Stimulated activated CD4-positive, alpha-beta T cell treated with anti-CD3 and anti-CD28 coated beads, Interleukin-4, amount 100 ng/mL, for 4 hours (primary cell): ENCODE measurements at places on chromosomes 2 and 18.

- no peak for DNase-seq
Measured at GRCh38 chr2:121288454-121289231, 3.6 kb upstream of the TFCP2L1 start.

GRCh38 chr2:237306787-237307170 is 107.2 kb downstream of the COL6A3 start:
- no peak for DNase-seq

DNA sequence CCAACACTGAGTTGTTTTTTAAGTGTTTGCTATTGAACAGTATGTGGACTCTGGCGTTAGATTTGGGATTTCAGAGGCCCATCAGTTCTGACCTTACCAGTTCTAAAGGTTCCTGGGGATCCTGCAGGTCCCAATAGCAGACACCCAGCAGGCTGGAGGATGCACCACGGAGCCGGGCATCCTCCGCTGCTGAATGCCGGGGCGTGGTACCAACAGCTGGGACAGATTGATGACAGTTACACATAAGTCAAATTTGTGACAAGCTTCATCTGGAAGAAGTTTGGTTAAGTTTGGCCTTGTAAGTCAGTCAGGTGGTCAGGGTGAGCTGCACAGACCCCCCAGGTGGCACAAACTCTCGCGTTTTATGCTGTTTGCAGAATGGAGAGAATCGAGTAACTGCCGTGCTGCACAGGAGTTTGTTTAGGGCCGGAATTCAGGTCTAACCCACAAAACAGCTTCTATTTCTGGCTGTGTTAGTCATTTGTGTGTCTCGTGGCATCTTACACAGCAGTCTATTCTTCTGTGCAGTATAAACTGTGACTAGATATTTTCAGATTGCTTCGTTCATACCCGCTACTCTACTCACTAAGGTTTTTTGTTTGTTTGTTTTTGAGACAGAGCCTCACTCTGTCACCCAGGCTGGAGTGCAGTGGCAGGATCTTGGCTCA is 19.2 kb downstream of the CTDP1 start:
- no peak for DNase-seq

DNA sequence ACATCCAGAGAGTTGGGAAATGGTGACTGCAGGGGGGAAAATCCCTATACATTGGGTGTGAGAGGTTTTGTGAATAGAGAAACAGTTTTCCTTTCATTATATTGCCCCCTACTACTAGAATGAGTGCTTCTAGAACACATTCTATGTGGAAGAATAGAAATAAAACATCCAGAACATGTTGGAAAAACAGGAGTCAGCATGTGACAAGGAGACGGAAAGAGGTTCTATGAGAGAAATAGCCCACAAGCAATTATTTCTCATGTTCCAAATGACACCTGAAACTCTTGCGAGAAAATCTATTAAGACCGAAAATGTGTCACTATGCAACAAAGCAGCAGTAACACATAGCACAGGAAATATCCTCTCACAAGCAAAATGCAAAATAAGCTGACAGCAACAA is 202.7 kb upstream of the SPOPL start:
- DNase-seq = no peak

DNA sequence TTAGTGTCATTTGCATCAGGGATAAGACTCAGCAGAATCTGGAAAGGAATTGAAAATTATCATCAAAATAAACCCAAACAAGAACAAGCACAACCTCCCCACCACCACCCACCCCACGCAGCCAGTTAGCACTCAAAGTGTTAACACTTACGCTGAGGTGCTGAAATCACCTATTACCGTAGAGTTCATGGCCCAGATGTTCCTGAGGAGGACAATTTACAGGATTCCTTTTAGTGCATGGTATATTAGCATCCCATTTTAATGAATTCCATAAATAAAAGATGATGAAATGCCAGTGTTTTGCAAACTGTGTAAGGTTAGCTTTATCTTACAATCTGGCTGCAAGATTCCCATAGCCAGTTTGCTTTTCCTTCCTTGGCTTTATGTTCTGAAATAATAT is 359.3 kb upstream of the SOX11 start:
- no peak for DNase-seq

DNA sequence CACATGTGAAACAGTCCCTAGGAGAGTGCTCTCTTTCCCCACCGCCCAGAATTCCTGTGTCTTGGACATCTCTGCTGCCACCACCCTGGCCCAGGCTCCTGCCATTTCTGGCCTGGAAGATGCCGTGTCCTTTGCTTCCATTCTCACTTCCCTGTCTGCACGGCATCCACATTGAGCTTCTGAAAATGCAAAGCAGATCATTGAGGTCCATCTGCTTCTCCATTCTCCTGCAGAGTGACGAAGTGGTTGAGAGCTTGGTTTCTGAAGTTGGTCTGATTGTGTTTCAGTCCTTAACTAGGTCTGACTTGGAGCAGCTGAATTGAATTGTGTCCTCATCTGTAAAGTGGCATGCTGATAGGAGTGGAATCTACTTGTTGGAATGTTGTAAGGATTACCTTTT is 98.7 kb upstream of the MGAT5 start:
- no peak for DNase-seq

GRCh38 chr2:128715360-128715759 is 396.7 kb upstream of the HS6ST1 start:
- no peak for DNase-seq

DNA sequence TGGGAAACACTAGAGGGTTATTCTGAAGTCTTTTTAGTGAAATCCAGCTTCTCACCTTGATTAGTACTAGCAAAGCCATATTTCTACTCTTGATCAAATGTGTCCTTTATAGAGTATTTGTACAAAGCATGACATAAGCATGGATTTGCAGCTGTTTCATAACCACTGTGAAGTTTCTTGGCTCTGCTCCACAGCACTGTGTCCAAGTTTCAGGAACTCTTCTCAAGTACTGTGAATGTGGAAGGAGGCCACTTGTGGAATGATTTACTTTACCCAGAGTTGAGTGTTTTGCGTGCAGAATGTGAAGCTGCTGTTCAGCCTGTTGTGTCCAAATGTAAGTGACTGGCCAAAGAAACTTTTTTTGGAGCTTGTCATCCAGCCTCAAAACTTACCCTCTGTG is 16.2 kb upstream of the MAPRE2 start:
- no peak for DNase-seq

DNA sequence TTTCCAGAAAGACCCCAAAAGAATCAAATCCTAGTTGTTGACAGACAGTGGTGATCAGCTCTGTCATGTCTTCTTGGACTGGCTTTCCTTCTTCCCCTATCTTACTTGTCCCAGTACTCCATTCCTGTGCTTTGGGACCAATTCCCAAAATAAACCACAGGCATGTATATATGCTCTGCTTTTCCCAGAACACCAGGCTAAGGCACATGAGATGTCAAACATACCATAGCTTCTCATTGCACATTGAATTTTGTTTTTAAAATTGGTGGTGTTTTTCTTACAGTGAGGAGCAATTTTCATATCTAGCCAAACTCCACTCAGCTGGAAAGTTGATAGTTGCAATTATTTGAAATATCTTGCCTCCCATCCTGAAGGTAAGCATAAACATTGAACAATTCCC is 88.9 kb upstream of the RGPD4 start:
- no peak for DNase-seq

DNA sequence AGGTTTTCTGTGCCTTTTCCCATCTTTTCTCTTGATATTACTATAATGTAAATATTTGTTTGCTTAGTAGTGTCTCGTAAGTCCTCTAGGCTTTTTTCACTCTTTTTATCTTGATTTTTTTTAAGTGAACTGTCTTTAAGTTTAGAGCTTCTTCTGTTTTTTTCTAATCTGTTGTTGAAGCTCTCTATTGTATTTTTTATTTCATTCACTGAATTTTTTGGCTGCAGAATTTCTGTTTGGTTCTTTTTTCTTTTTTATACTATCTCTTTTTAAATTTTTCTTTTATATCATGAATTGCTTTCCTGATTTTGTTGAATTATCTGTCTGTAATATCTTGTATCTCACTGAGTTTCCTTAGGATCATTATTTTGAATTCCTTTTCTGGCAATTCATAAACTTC is 331.8 kb upstream of the RBMS1 start:
- no peak for DNase-seq

DNA sequence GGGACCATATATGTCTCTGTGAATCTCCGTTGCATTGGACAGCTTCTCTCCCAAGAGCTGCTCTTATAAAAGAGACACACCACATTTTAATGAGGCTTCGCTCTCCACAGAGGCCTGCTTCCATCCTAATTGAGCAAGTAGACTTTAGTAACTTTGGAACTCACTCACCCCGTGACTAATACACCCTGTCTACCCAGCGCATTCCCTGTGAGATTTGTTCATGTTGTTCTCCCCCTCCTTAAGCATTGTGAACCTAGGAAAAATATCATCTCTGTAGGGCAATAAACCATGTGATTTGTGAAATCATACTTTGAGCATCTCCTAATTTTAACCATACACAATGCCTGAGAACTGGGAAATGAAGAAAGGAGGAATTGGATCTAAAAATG is 56.9 kb downstream of the MCFD2 start:
- no peak for DNase-seq

GRCh38 chr2:102147935-102148334 is 5.4 kb downstream of the IL1R1 start:
- DNase-seq = peak; percentile 67

DNA sequence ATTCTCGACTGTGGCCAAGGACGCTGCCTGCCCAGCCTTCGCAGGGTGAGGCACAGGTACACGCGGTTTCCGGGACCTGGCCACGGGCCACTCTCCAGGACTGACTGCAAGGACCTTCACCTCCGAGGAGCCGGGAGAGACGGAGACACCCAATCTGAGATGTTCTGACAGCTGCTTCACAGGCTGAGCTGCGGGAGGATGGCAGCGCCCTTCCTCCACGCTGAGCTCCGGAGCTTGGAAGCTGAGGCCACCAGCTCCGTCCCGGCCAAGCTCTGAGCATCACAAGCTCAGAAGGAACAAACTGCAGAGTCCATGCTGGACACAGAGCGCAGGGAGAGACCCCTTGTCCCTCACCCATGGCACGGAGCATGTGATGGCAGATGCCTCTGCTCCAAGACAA is 71.1 kb upstream of the CTDP1 start:
- DNase-seq = no peak

- DNase-seq = no peak
Measured at GRCh38 chr2:164719996-164720941, 99.0 kb upstream of the GRB14 start.

- no peak for DNase-seq
Measured at GRCh38 chr2:237227592-237228280, 142.0 kb downstream of the COPS8 start.

DNA sequence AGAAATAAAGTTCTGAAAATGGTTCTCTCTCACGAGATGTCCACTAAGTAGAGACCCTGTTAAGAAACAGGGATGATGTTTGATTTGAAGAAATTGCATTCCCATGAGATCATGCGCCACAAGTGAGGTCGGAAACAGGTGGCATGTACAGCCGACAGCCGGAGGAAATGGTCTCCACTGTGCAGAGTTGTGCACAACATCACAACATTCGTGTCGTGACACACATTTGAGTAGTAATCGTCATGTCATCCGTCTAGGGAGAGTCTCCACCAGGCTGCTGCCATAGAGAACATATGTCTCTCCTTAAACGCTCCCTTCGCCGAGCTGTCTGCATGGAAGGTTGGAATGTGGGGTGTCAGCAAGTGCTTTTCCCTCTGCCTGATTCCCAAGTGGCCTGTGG is 84.7 kb downstream of the ASAP2 start:
- no peak for DNase-seq

DNA sequence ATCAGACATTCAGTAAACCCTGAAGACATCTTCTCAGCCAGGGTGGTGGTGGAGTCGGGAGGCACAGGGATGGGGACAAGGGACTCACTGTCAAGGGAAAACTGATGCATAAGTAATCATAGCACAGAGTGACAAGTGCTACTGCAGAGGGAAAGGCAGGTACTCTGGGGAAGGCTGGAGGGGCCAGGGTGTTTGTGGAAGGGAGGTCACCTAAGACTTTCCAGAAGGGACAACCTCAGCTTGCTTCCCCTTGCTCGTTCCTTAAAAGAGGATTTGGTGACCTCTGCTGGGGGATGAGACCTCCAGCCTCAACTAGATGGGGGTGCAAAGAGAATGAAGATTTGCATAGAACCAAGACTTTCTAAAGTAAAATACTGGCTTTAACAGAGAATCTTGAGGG is 99.5 kb downstream of the SLC4A3 start:
- DNase-seq = no peak

GRCh38 chr2:172836827-172837226 is 101.2 kb downstream of the RAPGEF4 start:
- DNase-seq = no peak

- DNase-seq = no peak
Measured at GRCh38 chr2:96574364-96574763, 37.8 kb downstream of the ARID5A start.

- DNase-seq = no peak
Measured at GRCh38 chr2:85777441-85777861, 23.7 kb downstream of the ATOH8 start.

DNA sequence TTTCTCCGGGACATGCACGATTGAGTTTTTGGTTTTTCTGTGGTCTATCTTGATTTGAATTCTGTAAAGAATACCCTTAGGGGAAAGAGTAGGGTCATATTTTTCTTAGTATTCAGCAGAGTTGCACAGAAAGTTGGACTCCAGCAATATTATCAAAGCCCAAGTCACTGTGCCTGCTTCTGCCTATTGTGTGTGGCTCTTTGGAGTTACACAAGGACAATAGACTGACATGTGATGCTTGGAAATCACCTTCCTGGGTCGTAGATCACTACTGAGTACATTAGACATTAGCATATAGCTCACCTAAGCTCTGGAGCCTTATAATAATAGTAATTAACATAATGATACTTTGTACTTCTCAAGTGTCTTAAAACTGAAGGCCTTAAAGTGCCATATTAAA is 238.8 kb upstream of the FOSL2 start:
- DNase-seq = no peak

DNA sequence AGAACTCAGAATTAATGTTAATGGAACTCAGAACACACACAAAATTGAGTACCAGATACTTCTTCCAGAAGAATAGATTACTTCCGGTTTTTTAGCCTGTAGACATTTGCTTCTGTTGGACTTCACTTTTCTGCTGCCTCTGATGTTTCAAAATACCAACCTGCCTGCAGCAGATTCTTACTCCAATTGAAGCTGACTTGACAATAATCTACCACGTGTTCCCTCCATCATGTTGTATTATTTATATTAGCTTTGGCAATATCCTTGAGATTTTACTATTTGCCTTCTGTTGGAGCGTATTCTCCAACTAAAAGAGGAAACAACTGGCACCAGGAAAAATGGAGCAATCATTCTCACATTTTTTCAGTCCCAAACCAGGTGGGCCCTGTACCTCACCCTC is 3.1 kb upstream of the GORASP2 start:
- DNase-seq = no peak

GRCh38 chr2:198314559-198315153 is 510.3 kb downstream of the PLCL1 start:
- DNase-seq = no peak

DNA sequence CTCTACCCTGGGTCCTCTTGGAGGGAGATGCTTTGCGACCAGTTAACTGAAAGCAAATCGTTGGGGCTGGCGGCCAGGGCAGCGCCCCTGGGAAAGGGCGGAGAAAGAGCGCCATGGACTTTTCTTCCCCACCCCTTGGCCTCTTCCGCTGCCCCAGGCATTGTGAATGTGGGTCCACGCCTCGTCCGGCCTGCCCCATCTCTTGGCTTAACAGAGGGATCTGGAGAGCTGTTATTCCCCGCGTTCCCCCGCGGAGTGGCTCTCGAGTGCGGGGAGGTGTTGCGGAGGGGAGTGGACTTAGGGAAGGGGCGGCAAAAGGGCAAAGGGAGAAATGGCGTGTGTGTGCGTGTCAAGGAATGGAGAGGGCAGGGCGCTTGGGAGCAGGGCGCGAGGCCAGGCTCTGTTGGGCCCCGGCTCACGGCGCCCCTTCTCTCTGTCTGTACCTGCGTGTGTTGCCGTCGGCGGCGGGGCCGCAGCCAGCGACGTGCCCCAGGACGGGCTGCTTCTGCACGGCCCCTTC is 6.6 kb downstream of the EMX1 start:
- no peak for DNase-seq
